A549 treated with CORT108297 at 1 μM for 4 hours (cell line): ENCODE measurements at places on chromosomes 4 and X. TPM values are rescaled to one million over a fixed set of nuclear protein-coding genes. Genes with fewer than 3 reads are reported as not detected.

ENPP6 gene
- not detected in 5 replicates for total RNA-seq

UBQLN2 gene
- 22.9 to 25.8 TPM (median 24.0 TPM) in 5 replicates for total RNA-seq

NUDT11 gene
- total RNA-seq: 2.8 to 3.8 TPM (median 3.4 TPM) in 5 replicates

PPP4R3C gene
- not detected in 5 replicates for total RNA-seq

PHKA1 gene
- total RNA-seq: 19.6 to 26.4 TPM (median 24.5 TPM) in 5 replicates

TMSB15A gene
- 0.40 to 1.4 TPM (median 0.73 TPM) in 5 replicates for total RNA-seq

CCKAR gene
- total RNA-seq: not detected in 5 replicates

TREX2 gene
- total RNA-seq: 1.0 to 1.8 TPM (median 1.7 TPM) in 5 replicates

DCLK2 gene
- 9.0 to 11.1 TPM (median 9.3 TPM) in 5 replicates for total RNA-seq
